ENCODE measurements at places on chromosomes 12 and 14.

DNA sequence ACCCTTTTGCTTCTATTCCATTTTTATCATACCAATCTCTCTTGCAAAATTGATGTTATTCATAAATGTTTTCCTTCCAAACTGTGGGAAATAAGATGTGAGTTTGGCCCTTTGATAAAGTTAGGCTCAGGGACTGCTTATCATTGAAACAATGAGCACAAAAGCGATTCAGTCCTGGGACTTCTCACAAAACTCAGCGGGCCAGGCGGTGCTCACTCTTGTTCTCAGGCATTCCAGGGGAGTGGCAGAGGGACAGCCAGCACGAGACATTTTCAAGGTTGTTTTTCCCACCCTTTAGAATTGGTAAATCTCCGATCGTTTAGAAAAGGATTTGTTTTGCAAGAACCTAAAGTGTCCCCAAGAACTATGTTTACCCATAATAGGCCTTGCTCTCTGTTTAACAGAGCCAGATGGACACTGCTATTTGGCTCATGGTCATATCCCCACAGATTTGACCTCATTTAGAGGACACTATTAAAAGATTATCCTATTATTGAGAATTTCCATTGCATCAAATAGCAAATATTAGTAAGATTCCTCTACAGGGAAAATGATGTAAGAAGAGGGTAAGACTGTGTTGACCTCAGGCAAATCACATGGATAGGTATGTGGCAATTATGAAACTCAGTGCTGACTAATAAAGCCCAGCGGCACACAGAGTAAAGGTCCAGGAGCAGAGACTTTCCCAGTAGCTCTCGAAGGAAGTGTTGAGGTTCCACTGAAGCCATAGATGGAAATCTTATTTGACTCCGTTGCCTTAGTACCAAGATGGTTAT, 102.7 kb upstream of the USP44 start:
- DNase-seq: peak; percentile 40

GRCh38 chr12:5220835-5221234, 177.2 kb downstream of the KCNA5 start:
- no peak for DNase-seq

GRCh38 chr14:67513631-67514108, 19.4 kb upstream of the PLEKHH1 start:
- DNase-seq: no peak

DNA sequence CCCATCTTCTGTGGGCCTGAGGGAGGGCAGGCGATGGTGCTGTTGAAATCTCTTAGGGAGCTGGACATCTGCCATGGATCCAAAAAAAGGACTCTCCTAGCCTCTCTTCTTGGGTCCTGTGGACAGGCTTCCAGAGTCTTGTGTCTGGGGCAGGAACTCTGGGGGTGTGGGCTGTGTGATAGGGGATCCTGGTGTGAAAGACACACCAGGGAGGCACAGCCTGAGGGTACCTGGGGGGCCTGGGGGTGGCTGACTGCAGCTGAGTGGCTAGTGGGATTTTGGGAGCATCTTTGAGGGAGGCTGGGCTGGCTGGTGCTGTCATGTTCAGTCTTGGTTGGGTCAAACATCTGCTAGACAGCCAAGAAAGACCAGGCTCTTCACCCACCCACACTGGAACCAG, 1.8 kb upstream of the KRT83 start:
- DNase-seq: no peak

DNA sequence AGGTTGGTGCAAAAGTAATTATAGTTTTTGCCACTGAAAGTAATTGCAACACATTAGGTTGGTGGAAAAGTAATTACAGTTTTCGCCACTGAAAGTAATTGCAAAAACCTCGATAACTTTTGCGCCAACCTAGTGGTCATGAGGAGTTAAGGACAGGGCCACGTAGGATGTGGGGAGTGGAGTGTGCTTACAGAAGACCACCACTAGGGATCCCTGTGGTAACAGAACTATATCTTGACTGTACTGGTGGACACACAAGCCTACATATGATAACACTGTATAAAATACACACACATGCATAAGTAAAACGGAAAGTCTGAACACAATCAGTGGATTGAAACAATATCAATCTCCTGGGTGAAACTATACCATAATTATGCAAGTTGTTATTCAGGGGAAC, 187.4 kb upstream of the ABCD2 start:
- no peak for DNase-seq

GRCh38 chr12:57893431-57894353, 47.2 kb upstream of the CTDSP2 start:
- DNase-seq: peak; percentile 79
